ENCODE measurements at places on chromosomes 3 and 15.
A peak's percentile ranks its signal among the peaks of the same experiment; 100 is the strongest.

DNA sequence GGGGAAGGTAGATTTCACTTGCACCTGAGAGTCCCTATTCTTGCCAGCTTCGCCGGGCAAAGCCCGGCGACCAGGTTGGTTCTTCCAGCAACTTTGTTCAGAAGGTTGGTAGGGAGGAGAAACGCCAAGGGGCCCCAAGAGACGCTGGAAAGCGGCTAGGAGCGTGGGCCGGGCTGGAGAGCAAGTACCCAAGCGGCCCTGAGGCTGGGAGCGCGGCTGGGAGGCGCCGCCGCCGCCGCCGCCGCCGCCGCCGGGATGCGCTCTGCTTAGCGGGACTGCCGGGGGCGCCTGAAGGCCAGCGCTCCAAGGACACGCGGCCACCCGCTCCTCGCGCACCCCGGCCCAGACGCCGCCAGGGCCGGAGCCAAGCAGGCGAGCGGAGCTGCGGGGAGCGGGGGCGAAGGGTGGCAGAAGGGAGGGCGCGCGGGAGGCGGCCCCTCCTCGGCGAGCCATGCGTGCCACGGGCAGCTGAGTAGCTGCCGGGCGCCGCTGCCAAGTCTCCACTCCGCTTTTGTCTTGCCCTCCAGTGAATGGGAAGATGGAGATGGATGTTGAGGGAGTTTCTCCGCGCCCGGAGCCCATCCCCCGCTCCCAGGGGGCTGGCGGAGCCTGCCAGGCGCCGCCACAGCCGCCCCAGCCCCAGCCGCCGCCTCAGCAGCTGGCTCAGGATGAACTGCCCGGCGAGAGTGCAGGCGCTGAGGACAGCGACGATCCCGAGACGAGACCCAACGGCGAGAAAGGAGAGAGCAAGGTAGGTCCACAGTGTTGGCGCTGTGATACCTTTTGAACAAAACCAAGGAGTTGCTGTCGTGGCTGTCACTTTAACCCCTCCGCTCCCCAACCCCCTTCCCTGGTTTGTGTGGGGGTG lies 227.4 kb upstream of the AZI2 start:
- DNase-seq = peak; percentile 75

DNA sequence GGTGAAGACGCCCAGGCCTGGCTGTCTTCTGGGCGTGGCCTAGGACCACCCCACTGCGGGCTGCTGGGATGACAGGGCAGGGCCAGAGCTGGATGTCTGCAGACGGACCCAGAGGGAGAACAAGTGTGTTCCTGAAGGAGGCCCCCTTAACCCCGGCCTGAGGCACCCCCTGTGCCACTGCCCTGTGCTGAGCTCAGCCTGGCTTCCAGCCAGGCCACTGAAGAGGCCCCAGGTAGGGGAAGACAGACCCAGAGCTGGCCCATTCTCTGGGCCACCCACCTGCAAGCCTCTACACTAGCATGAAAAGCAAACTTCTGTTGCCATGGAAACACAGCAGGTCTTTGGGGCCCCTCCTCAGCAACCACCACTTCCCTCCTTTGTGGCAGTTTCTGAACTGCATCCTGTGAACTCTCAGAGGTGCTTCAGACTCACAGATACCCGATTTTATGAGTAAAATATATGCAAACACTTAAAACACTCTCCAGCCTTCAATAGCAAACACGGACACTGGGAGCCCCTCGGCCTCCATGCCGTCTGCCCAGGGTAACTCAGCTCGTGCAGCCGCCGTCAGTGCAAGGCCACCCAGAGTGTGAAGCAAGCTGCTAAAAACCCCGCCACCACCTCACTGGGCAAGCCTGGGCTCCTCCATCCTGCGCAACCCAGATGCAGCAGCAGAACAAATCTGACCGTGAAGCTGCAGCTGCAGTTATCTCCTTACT lies 42.5 kb downstream of the CMTM6 start:
- peak; percentile 82 for DNase-seq

GRCh38 chr15:79322945-79323344 lies 12.0 kb downstream of the TMED3 start:
- DNase-seq = no peak

GRCh38 chr3:131630807-131631206 lies 128.0 kb upstream of the MRPL3 start:
- DNase-seq = no peak

GRCh38 chr3:132916096-132916495 lies 122.1 kb upstream of the TMEM108 start:
- no peak for DNase-seq
